Posterior vena cava (tissue), 2 donors: ENCODE measurements at places on chromosomes 12 and 14.
A peak's percentile ranks its signal among the peaks of the same experiment; 100 is the strongest.

- peak; percentile 96 for DNase-seq
Measured at GRCh38 chr12:57893431-57894353, 47.2 kb upstream of the CTDSP2 start.

DNA sequence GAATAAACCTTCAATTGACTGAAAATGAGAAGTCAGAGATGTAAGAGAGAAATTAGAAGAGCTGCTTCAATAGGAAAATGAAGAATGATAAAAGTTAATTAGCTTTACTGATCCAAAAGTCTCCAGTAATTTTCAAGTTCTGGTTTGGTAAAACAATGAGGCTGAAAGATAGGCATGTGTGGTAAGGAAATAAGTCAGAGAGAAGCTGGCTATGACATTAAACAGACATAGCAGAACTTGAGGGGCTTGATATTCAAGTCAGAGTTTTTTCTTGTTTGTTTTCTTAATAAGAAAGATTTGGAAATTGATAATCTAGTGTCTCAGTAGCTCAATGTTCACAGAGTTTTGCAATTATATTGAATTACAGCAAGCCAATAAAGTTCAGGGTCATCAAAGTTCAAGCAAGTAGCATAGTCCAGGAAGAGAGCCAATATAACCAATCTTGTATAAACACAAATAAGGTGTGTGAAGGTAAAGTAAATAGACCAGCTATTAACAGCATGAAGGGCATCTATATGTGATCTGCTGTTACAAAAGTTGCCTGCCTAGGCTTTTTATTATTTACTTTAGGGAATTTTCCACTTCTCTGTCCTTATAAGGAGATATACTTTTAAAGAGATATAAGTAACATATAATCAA is 1111.5 kb downstream of the TRHDE start:
- DNase-seq, result no peak

GRCh38 chr14:71063351-71063750 is 156.1 kb downstream of the PCNX1 start:
- DNase-seq, result no peak

DNA sequence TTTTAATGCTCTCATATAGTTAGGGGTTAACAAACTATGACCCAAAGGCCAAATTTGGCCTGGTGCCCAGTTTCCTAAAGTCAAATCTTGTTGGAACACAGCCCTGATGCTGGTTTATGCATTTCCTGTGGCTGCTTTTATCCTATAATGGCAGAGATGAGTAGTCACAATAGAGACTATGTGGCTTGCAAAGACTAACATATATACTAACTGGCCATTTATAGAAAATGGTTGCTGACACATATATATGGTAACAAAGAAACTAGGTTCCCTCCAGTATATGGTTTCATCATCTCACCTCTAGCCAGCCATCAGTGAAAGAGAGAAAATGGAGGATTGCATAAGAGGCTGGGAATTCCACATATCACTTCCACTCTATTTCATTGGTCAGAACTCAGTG is 10.8 kb downstream of the NAV3 start:
- DNase-seq, result no peak

DNA sequence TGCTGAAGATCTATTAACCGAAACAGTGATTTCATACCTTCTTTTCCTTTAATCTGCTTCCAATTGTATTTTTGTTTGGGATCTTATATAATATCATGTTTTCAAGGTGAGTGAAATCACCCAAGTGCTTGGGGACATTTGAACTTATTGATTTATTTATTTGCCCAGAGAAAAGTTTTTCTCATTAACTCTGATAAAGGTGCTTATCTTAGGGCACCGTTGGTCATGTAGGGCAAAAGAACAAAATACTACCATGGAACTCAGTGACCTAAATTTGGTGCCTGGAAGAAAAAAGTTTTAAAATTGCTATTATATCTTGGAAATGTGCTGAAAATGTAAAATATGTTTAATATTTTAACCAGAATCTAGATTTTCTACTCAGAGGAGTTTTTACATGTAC is 207.4 kb upstream of the NPAS3 start:
- no peak for DNase-seq

- no peak for DNase-seq
Measured at GRCh38 chr12:130547480-130548155, 168.5 kb downstream of the RIMBP2 start.
